ENCODE measurements at places on chromosomes 3 and 15.
A peak's percentile ranks its signal among the peaks of the same experiment; 100 is the strongest.

GRCh38 chr15:31372635-31373091 is 46.0 kb downstream of the KLF13 start:
- DNase-seq: no peak

GRCh38 chr3:128814519-128815317 is 64.7 kb upstream of the ACAD9 start:
- no peak for DNase-seq

DNA sequence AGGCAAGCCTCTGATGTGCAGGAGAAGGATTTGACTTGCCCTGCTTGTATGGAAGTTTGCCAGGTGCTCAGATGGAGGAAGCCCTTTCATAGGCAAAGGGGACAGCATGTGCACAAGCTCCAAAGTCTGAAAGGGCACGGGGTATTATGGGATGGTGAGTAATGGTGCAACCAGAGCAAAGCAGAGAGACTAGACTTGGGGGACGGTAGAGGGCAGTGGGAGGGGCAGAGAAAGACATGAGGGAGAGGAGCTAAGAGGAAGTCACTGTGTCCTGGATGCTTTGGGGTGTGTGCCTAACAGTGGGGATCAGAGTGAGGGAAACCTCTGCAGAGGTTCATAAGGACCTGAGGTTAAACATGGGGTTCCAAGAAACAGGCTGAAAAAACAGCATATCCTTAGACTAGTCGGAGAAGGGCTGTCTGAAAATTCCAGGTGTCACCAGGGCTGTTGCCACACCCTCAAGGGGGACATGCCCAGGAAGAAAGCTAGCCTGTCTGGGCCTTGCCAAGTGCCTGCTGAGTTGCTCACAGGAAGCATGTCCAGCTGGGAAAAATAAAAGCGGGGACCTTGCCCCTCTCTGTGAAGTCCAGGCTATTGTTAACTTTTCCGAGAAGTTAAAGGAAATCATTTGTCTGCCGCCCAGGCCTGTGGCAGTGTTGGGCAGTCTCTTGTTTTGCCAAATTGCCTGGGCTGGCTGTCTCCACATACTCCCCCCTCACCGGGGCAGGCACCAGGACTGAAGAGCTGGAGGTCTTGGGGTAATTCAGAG is 47.1 kb downstream of the HRH1 start:
- no peak for DNase-seq

- no peak for DNase-seq
These were observed 63.7 kb downstream of the ZIC1 start for GRCh38 chr3:147472846-147473245.

DNA sequence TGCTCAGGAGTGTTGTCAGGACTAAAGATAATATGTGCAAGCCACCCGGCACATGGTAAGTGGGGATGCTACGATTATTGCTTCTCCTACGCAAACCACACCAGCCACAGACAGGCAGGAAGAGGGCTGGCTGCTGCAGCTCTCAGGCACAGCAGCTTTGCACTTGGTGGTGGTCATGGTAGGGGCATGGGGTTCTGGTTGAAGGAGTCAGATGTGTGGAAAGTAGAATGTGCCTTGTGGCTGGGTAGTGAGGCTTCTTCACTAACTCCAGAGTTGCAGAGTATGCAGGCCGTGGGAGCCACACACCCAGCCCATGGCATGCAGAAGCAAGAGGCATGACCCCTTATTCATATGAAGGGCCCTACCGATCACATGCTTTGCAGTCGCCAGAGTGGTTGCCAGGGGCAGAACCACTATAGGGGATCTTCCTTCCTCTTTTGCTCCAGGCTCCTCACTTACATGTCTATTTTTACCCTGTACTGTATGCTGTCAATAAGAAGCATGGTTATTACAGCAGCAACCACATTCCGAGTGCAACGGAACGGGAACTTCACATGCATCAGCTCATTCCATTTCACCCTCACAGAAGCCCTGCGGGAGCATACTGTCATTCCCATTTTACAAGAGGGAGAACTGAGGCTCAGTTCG is 59.2 kb upstream of the HERC1 start:
- DNase-seq: peak; percentile 51

- DNase-seq: no peak
These were observed 977 bp downstream of the CDC25A start for GRCh38 chr3:48187301-48187578.

GRCh38 chr15:101676921-101677329 is 24.7 kb upstream of the TM2D3 start:
- no peak for DNase-seq

DNA sequence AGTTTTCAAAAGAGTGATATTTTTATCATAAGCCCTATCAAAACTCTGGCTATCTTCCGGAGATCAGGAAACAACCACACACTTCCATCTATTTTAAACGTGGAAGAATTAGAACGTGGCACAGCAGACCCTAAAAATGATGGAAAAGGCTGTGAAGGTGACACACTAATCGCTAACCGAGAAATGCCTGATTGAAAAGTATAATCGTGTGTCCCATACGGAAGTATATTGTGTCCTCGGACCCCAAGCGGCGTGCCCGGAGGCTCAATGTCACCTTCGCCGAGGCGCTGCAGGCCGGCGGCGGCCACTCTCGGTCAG is 642 bp downstream of the COX5A start:
- no peak for DNase-seq

- no peak for DNase-seq
These were observed 93.9 kb downstream of the PCCB start for GRCh38 chr3:136343873-136344555.

GRCh38 chr3:67245545-67245944 is 247.4 kb downstream of the KBTBD8 start:
- DNase-seq: no peak

DNA sequence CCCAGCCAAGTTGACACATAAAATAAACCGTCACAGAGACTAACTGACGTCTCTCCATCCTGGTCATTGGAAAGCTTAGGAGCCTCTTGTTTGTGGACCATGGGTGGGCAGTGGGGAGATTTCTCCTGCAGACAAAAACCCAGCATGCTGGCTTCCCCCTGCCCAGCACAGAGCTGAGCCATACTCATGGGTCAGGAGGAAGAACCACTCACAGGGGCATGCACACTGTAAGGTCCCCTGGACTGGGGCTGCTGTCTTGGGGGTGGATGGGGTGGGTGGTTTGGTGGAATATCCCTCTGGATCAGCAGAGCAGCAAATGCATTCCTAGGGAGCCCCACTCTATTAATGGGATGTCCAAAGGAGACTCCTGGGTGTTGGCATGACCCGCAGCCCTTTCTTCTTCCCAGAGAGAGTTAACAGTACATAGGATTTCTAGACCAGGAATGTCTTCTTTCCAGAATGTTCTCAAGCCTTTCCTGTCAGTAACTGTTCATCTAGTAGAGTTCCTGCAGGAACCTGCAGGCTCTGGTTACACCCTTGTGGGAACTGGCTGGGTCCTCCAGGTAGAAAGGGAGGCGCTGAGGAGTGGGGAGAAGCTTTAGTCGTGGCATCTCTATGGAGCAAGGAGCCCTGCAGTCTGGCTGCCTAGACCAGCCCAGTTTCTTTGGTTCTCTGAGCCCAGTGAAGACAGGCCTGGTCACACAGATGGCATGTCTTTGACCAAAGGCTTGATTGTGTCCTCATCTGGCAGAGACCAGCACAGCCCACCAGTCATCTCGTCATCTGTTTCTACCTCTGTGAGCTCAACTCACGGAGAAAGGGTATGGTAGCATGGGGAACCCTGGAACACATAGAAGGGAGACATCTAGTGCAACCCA is 73.4 kb upstream of the PRR23C start:
- DNase-seq: no peak

- DNase-seq: no peak
These were observed 58.1 kb downstream of the CD200 start for GRCh38 chr3:112390783-112391641.

- DNase-seq: peak; percentile 21
These were observed 2.0 kb upstream of the SOX2 start for GRCh38 chr3:181709537-181710279.

DNA sequence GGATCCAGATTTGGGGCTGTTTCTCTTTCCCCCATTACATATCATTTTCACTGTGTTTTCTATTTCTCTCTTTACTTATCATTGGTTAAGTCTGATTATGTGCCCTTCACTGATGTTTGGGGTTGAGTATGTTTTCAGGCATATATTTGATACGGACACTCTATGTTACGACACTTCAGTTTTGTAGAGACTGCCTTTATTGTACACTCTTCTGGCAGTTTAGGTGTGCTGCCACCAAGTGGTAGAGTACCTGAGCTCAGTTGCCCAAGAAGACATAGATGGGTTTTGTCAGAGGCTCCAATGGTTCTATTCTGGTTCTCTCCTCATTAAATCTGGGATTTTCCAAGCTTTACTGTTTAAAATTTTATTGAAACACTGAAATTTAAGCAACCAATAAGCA is 255.0 kb upstream of the ROPN1 start:
- DNase-seq: no peak

DNA sequence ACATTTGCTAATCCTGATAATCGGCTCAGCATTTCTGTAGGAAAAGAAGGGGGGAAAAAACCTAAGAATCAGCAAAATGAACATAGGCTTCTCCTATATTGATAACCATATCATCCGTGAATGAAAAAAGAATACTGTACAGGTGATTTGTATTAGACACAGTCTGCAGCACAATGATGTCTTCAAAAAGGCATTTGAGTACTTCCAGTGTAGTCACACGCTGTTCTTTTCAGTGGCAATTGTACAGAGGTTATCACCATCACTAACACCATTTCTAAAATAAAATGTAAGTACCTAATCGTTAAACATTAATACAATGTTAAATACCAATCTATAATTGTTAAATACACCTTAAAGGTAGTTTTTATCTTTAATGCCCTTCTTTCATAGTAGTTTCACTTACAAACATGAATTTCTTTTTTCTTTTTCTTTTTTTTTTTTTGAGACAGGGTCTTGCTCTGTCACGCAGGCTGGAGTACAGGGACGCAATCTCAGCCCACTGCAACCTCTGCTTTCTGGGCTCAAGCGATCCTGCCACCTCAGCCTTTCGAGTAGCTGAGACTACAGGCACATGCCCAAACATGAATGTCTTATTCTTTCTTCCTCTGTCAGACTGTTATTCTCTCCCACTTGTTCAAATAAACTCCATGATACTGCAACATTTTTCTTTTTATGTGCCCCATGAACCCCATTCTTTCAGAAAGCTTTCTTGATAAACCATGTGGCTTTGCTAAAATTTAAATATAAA is 18.4 kb downstream of the GOLGB1 start:
- no peak for DNase-seq

- no peak for DNase-seq
These were observed 1.9 kb downstream of the GATM start for GRCh38 chr15:45376300-45376928.

DNA sequence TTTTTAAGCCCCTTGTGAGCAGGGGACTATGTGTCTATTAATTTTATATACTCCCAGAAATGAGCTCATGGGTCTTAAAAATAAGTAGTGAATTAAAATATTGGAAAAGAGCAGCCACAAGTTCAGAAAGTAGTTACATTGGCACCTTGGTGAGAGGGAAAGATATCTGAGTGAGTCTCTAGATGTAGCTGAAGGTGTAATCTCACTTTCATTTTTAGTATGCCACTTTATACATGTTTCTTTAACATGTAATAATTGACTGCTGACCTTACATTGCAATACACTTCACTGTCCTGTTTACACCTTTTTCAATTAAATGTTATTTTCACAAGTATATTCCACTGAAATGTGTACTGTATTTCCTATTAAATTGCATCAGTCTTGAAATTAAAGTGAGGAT is 12.1 kb upstream of the PAK6 start:
- DNase-seq: no peak

GRCh38 chr15:38701149-38701548 is 136.5 kb upstream of the RASGRP1 start:
- DNase-seq: no peak

- DNase-seq: no peak
These were observed 99.1 kb downstream of the NSMCE3 start for GRCh38 chr15:29170521-29170920.

DNA sequence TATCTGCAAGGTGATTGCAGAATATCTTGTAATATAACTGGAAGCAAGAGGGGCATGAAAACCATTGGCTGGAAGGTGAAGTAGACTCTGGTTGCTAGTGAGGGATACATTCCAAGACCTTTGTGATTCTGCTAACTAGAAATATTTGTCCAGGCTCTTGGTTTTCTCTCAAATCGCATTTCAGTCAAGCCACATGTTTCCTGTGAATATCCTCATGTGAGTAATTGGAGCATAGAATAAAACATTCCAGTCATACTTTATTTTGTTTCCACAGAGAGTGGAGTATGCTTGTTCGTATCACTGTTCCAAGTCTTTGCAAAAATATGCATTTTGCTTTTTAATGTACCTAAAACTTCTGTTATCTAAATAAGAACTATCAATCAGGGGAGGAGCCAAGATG is 850.0 kb downstream of the EPHA3 start:
- no peak for DNase-seq

GRCh38 chr15:40115670-40116093 is 7.0 kb upstream of the BMF start:
- DNase-seq: no peak

GRCh38 chr3:183634707-183635106 is 716 bp upstream of the KLHL24 start:
- no peak for DNase-seq

- no peak for DNase-seq
These were observed 985.6 kb downstream of the EPHA3 start for GRCh38 chr3:90092994-90093393.

DNA sequence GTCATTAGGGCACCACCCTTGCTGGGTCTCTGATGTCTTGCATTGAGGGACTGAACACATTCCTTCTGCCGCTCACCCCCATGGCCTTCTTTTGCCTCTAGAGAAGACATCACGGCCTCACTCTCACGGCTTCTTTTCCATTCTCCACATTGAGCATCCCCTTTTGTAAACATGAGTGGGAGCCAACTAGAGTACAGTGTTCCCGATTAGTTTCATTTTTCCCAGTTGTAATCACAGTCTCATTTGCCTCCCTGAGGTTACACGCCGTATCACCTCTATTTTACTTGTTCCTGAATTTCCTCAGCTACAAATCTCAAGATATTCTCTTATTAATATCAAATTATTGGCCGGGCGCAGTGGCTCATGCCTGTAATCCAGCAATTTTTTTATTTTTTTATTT is 17.5 kb downstream of the USP13 start:
- DNase-seq: no peak

DNA sequence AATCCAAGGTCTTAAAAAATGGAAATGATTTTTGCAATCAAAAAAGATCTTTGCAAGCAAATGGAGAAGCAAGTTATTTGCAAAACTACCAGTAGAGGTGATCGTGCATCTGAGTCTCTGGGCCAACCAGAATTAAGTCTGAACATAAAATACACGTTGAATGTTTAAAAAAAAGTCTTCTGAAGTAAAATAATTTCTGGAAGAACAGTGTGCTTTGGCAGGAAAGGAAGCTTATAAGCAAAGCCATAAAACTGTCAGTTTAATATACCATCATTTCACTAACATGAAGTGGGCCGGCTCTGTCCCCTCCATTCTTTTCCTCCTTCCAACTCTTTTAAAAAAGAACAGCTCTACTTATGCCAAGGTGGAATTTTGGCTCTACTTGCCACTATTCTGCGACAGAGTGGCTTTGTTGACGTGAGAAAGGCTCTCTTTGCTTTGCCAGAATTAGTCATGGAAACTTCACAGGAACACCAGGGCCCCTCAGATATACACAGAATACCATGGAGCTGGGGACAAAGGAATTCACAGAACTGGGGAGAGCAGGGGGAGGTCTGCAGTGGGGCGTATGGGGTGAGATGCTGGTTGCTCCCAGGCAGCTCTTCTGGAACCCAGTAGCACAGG is 29.8 kb downstream of the FSTL1 start:
- no peak for DNase-seq

All from stimulated activated CD8-positive, alpha-beta memory T cell treated with anti-CD3 and anti-CD28 coated beads, Interleukin-4, amount 100 ng/mL, for 1 hour (primary cell).